ENCODE measurements at places on chromosomes 2 and 18.

DNA sequence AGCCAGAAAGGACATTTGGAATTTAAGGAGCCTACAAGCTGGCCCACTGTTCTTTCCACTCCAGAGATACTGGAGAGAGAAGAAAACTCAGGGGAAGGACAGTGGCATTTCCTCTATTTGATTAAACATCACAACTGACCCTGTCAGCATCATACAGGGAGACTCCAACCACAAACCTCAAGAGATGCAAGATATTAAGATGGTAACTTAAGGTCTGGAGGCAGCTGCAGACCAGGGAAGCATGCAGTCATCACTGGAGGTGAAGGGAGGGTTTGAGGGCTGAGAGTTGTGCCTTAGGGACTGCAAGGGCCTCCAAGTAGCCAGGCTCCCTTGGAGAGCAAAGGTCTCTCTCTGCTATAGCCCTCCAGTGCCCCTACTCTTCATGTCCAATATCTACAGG is 67.4 kb downstream of the RNF152 start:
- DNase-seq = no peak

DNA sequence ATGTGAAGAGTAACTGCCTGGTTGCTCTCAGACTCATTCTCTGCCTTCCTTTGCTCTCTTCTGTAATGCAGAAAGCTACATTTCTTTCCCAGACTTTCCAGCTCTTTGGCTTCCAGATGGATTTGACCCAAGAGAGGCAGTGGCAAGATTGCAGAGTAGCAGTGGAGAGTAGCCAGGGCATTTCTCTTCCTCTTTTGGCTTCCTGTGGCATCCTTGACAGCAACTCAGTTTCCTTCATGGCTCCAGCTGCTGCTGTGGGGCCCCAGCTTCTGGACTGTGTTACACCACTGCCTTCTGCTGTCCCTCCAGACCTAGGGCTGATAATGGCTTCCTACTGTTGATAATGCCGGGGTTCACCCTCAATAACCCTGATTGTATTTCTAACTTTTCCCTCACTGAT is 469.4 kb upstream of the SPRED2 start:
- DNase-seq = no peak

- no peak for DNase-seq
These were observed 1.9 kb downstream of the SOS1 start for GRCh38 chr2:39118786-39119499.

DNA sequence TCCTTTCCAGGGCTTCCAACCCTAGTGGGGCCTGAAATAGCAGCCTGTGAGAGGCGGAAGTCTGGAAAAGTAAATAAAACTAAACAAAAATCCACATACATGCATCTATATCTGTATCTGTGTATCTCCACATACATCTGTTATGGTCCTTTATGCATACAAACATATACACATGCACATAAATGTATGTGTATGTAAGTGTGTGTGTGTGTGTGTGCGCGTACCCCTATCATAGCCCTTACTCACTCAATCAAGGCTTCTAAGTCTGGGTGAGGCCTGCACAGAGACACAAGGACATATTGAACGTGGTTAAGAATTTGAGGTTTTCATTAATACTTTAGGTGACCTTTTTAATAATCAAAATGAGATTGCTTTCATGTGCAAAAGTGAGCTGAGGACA is 98.9 kb upstream of the CYRIA start:
- no peak for DNase-seq

DNA sequence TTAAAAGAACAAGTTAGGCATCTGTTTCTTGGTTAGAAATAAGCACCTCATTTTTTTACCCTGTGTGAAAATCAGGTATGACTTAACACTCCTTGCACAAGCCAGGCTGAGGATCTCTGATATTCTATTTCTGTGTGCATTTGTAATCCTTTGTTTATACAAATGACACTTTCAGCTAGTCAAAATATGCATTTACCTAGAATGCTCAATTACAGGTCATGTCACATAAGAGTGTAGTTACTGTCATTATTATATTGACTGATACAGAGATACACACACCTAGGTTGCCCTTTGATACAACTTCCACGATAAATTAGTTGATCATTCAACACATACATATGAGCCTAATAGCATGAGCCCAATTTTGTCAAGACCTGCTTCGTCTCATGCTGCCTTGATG is 144.3 kb downstream of the CHST9 start:
- DNase-seq = no peak

DNA sequence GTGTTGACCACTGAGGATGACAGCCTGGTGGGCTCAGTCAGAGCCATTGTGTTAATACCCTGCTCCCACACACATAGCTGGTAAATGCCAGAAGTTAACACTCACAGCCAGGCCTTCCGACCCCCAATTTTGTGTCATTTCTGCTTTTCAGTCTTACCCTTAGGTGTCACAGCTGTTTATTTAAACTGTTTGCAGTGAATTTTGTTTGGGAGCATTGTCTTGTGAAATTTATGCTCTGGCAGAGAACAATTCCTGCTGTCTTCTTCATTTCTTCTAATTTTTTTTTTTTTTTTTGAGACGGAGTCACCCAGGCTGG is 8.2 kb downstream of the LPIN1 start:
- no peak for DNase-seq

- no peak for DNase-seq
These were observed 277.8 kb upstream of the SIX2 start for GRCh38 chr2:45287045-45287444.

- no peak for DNase-seq
These were observed 322.8 kb upstream of the TANK start for GRCh38 chr2:160837416-160837815.

DNA sequence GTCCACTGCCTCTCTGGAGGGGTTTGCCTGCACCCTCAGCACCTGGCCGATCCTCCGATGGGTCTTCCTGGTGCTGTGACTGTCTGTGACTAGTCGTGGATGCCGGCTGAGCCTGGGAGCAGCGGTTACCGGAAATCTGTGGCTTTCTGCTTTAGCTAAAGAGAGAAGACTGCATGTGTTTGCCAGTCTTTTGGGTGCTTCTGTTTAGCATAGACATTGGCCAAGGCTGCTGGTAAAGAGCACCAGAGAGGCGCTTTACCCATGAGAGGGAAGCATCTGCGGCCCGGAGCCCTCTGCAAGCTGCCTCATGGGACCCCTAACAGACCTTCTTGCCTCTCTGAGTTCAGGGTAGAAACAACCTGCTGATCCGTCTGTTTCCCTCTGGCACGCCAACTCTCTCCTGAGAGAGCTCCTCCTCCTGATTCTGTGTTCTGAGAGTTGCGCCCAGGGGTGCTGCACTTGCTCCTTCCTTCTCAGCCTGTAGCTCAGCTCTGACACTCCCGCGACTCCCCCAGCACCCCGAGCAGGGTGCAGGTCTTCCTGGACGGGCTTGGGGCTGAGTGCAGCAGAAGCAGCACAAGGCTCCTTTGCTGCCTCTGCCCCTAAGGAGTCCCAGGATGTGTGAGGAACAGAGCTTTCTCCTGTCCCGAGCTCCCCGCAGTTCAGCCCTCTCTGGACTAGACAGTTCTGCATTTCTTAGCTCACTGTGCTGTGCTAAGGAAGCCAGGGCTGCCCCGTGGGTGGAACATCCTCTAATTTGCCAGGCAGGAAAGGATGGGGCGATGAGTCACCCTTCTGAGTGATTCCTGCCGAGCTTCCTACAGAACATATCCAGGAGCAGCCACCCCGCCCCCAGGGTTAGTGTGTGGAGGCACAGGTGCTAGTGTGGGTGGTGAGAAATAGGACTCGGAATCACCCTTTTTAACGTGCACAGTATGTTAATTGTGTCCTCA is 203.2 kb downstream of the SH3RF3 start:
- DNase-seq = no peak

DNA sequence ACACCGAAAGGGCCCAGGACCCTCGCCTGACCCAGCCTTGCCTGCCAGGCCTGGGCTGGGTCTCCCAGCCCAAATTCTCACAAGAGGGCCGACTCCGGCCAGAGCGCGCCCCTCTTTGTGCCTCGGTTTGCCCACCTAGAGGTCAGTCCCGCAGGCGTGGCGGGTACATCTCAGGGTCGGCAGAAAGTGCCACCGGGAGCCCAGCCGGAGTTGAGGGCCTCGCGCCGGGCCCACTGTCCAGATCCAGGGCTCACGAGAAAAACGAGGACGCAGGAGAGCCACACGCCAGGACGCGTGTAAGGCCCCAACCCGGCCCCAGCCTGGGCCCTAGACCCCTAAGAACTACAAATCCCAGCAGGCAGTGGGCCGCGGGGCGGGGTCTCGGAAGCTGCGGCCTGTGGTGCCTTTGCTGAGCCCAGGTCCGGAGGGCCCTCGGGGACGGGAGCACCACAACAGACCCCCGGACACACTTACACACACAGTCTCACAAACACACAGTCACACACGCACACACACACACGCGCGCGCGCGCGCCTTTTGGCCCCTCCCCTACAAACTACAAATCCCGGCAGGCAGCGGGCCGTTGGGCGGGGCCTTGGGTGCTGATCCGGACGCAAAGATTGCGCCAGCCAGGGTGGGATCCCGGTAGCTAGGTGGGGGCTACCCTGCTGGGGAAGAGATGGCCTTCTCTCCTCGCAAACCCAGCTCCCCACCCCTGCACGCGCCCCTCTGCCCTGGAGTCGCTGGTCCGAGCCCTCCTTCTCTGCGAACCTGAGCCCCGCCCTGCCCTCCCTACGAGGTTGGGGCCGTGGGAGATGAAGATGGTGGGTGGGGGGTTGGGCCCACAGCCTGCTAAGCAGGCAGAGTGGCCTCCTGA is at the start of gene SH2D6:
Gene SH2D6 (plus strand): TSS at position 583 of the 877 bp plus-strand sequence. CDS start 10,752 bp downstream, outside the sequence.
- peak; percentile 57 for DNase-seq
